ENCODE measurements at places on chromosomes 12 and 14.
A peak's percentile ranks its signal among the peaks of the same experiment; 100 is the strongest.

DNA sequence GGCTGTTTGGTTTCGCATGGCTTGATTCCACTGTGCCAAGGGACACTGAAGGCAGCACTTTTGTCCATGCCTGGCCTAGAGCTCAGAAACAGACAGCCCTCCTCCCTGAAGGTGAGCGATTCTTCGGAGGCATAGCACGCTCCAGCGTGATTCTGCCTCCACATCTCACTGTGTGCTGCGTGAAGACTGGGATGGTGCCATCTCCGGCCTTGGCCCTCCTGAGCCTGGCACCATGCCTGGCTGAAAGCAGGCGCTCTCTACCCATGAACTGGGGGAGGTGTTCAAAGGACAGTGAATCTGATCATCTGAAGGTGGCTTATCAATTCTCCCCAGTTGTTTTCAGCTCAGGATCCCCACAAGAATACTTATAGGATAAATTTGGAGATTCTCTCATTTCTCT is 187.4 kb downstream of the TTC7B start:
- no peak overlapping the region for H3K27ac ChIP-seq
- no peaks in the 10 kb centered on the region for H3K27me3 ChIP-seq
- peaks cover 13% of the 10 kb centered on the region for H3K4me1 ChIP-seq
- DNase-seq: no peak
- H3K4me3 ChIP-seq: no peak overlapping the region

DNA sequence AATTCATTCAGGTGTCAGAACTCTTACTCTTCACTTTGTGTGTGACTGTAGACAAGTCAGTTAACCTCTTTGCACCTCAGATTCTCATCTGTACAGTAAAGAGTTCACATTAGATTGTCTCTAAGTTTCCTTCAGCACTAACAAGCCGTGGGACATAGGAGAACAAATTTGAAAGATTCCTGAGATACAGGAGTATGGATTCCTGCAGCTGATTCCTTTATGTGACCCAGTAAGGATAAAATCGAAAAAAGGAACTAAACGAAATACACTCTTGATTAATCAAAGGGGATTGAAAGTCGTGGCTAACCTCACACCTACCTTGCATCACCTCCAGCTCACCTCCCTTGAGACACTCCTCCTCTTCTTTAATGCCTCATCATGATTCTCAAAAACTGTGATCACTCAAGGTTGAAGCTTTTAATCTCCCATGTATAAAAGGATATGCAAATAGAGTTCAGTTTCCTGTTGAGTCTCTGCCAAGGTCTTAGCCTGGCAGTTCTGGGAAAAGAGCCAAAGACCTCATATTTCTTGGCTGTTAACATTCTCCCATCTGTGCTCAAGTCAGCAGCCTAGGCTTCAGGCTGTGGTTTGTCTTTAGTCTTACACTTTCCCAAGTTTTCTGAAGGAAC is 156.6 kb downstream of the DAD1 start:
- DNase-seq: no peak
- H3K4me3 ChIP-seq: no peak overlapping the region
- no peaks in the 10 kb centered on the region for H3K36me3 ChIP-seq
- no peaks in the 10 kb centered on the region for H3K27me3 ChIP-seq
- H3K4me1 ChIP-seq: no peaks in the 10 kb centered on the region

DNA sequence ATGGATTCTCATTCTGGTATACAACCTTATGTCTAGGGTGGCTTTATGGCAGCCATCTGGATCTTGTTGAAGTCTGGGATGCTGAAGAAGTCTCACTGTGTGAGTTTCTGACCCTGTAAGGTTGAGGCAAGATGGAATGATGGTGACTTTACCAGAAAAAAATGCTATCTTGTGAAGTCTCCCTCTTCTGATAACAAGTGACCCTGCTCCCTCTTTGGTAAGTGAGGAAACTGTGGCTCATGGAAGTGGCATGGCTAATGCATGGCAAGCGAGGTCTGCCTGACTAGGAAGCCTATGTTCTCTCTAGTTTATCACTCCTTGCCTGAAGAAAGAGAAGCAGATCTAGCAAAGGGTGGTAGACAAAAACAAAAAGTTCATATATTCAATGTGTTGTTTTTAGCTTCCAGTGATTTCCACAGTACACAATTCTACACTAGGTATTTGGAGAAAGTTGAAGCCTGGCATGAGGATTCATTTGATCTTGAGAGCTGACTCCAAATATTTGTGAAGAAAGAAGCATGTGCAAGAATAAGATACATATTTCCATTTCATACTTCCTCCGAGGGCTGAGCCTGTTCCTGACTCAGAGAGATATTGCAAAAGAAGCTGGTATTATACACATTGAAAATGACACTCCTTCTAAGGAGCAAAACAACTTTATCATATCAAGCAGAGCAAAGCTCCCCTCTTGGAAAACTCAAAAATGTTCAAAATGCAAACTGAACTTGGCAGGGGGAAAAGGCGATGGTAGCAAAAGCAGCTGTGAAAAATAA is 63.6 kb downstream of the HELB start:
- DNase-seq: no peak
- no peaks in the 10 kb centered on the region for H3K27me3 ChIP-seq
- H3K36me3 ChIP-seq: peaks cover 2% of the 10 kb centered on the region
- H3K27ac ChIP-seq: no peak overlapping the region
- no peak overlapping the region for H3K4me3 ChIP-seq

GRCh38 chr12:64673490-64674169 is 63.3 kb downstream of the RASSF3 start:
- no peaks in the 10 kb centered on the region for H3K27me3 ChIP-seq
- peaks cover 39% of the 10 kb centered on the region for H3K36me3 ChIP-seq
- peaks cover 82% of the 10 kb centered on the region for H3K4me1 ChIP-seq
- peak overlapping the region; percentile 94 for H3K27ac ChIP-seq
- peak overlapping the region; percentile 83 for H3K4me3 ChIP-seq

- H3K36me3 ChIP-seq: no peaks in the 10 kb centered on the region
- H3K27me3 ChIP-seq: peaks cover 30% of the 10 kb centered on the region
- H3K4me3 ChIP-seq: no peak overlapping the region
- DNase-seq: no peak
- H3K4me1 ChIP-seq: peaks cover 18% of the 10 kb centered on the region
Observed at GRCh38 chr14:92539875-92540274, 26.3 kb downstream of the RIN3 start.

DNA sequence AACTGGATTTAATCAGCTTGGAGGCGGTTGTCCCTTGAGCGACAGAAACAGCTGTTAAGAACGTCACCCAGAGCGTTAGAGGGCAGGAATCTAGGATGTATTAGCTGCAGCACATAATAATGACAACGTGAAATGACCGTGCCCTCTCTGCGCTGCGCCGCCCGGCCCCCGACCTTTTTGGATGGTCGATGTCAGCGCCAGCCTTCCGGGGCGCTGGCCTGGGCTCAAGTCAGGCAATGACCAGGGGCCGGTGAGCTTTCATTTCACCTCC is 427 bp upstream of the TMEM120B start:
- DNase-seq: peak; percentile 8
- H3K4me3 ChIP-seq: peak overlapping the region; percentile 91
- H3K36me3 ChIP-seq: no peaks in the 10 kb centered on the region
- peak overlapping the region; percentile 93 for H3K27ac ChIP-seq
- H3K4me1 ChIP-seq: peaks cover 10% of the 10 kb centered on the region
- H3K27me3 ChIP-seq: no peaks in the 10 kb centered on the region

- H3K27ac ChIP-seq: no peak overlapping the region
- H3K4me1 ChIP-seq: peaks cover 4% of the 10 kb centered on the region
- H3K4me3 ChIP-seq: no peak overlapping the region
- H3K36me3 ChIP-seq: peaks cover 35% of the 10 kb centered on the region
- DNase-seq: no peak
- no peaks in the 10 kb centered on the region for H3K27me3 ChIP-seq
Observed at GRCh38 chr12:48092611-48093010, 13.3 kb downstream of the SENP1 start.

DNA sequence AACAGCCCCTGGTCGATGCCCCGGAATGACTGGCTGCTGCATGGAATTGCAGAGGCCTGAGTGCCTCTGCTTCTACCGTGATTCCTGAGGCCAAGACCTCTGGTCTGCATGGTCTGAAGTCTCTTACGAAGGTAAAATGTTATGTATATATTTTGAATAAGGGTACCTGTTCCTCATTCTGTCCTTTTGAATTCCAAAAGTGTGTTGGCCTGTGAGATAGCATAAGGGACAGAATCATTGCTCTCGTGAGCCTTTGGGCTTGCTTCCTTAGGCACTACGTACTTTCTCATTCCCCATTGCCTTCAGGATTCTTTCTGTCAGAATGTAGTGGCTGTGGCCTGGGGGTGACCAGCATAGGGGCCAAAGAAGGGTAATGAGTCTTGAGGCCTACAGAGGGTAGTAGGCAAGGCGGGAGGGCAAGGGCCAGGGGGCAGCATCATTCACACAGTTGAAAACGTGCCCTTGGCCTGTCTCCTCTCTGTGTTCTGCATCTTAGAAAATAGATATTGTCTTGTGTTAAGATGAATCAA is 19.5 kb downstream of the TRAF3 start:
- peaks cover 28% of the 10 kb centered on the region for H3K36me3 ChIP-seq
- H3K4me1 ChIP-seq: peaks cover 28% of the 10 kb centered on the region
- H3K27ac ChIP-seq: no peak overlapping the region
- no peaks in the 10 kb centered on the region for H3K27me3 ChIP-seq
- no peak overlapping the region for H3K4me3 ChIP-seq
- DNase-seq: no peak

- no peak overlapping the region for H3K4me3 ChIP-seq
- H3K36me3 ChIP-seq: no peaks in the 10 kb centered on the region
- H3K27ac ChIP-seq: no peak overlapping the region
- peaks cover 2% of the 10 kb centered on the region for H3K27me3 ChIP-seq
- H3K4me1 ChIP-seq: no peaks in the 10 kb centered on the region
Observed at GRCh38 chr14:21780429-21781084, 106.9 kb upstream of the OR4E1 start.

All from T-helper 2 cell treated with Interferon-gamma antibody and Interleukin-4, amounts not matched to agents 5 μg/mL and 100 μg/mL, for 36 hours (primary cell).